T-cell (primary cell): ENCODE measurements at places on chromosomes 6 and 20. TPM values are rescaled to one million over a fixed set of nuclear protein-coding genes. Genes with fewer than 3 reads are reported as not detected.

Gene R3HDML
- not detected for total RNA-seq

- no peak for DNase-seq
These were observed 20.5 kb downstream of the FYN start for GRCh38 chr6:111852725-111853124.

Gene SPEF1
- total RNA-seq = not detected

- peak; percentile 59 for DNase-seq
These were observed 18.9 kb downstream of the PCNA start for GRCh38 chr20:5100684-5101347.

Gene ZC3H12D
- total RNA-seq = 116 TPM
